ENCODE measurements at places on chromosomes 6 and 20.

- DNase-seq = peak; percentile 32
These were observed 27.9 kb downstream of the SDCBP2 start for GRCh38 chr20:1301031-1301529.

- DNase-seq = no peak
These were observed 23.0 kb downstream of the SLC23A2 start for GRCh38 chr20:4978050-4978918.

DNA sequence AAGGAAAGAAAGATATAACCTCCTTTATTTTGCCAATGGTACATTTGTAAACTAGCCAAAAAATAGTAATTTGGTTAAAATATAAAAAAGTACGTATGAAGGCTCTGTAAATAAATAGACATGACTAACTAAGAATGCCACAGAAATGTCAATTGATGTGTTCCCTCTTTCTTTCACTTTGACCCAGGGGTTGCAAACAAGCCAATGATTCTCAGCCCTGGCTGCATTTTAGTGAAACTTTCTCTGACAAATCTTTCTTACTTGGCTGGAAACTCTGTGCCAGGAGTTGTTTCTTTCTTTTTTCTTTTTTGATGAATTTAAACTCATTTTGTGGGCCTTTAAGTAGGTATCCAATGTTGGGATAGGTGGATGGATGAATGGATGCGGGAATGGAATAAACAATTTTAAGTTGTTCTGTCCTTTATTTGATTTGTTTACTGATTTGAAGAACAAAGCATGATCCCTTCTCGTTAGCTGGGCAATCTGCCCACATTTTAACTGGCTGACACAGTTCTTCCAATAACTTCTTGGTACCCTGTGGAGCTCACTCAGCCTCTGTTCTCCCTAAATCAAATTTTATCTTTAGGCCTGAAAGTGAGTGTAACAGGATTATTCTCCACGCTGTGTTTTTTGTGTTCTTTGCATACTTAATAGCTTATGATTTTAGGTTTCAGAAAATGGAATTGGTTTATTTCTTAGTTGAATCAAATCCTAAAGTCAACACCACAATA, 58.6 kb upstream of the GCLC start:
- no peak for DNase-seq

GRCh38 chr20:7911586-7912330, 28.5 kb downstream of the HAO1 start:
- no peak for DNase-seq

DNA sequence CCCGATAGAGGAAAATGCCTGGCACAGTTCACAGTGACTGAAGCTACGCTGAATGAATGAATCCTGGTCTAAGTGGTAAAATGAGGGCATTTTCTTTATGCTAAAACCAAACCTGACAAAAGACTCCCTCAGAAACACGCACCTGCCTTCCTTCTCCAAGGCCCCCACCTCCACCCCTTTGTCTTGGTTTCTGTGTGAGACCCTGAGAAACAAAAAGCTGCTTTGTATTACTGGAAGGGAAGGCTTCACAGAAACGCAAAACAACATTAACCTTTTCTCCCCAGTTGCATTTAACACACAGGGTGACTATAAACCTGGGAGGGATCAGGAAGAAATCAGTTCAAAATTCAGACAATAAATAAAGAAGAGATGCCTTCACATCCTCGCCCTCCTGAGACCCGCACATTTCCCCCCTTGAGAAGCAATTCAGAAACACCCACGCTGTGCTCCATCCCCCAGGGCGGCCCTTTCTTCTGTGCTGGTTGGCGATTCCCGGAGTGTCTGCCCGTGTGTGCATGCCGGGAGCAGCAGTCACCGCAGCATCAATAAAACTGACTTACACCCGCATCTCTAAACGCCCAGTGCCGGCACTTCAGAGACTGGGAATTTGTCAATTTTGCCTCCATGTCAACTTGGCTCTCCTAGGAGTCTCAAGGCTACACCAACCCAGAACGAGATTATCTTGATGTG, 67.2 kb upstream of the TRAF3IP2 start:
- no peak for DNase-seq

DNA sequence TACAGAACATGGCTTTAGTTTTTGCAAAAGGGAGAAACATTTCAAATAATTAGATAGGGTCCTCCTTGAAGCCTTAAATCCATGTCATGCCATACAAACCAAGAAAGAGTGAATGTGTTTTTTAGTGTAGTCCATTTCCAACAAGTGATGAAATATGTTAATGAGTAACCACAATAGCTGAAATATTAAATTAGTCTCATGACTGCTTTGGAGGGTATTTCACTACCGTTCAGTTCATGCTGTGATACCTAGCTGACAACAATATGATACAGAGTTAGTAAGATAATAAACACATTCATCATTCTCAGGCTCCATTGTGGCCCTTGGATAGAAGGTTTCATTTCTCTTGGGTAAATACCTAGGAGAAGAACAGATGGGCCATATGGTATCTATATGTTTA, 5.8 kb upstream of the ID4 start:
- no peak for DNase-seq

DNA sequence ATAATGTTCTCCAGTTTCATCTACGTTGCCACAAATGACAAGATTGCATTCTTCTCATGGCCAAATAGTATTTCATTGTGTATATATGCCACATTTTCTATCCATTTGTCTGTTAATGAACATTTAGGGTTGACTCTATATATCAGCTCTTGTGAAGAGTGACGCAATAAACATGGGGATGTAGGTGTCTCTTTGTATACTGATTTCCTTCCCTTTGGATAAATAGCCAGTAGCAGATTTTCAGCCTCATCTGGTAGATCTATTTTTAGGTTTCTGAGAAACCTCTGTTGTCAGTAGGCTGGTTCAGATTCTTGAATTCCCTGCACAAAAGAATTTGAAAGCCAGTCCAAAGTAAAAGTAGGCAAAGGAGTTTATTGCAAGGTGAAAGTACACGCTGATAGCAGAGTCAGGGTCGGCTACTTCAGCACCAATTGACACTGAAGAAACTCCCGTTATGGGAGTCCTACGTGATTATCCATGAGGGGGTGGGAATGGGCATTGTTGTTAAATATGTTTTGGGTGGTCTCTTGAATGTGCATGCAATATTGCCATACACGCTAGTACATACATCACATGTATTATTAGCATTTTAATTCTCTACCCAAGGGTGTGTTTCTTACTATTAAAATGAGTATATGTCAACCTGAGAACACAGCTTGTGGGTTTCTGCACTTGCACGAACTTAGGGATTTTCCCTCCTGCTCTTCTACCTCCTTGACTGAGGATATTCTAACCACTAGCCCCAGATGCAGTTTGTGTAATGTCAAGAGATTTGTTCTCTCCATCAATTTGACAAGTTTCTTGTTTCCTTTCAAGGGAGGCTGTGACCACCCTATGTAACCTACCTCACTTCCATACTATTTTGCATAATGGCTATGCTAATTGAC, 14.4 kb upstream of the SLC17A2 start:
- no peak for DNase-seq

GRCh38 chr6:133699741-133700385, 189.1 kb upstream of the TCF21 start:
- DNase-seq = no peak

DNA sequence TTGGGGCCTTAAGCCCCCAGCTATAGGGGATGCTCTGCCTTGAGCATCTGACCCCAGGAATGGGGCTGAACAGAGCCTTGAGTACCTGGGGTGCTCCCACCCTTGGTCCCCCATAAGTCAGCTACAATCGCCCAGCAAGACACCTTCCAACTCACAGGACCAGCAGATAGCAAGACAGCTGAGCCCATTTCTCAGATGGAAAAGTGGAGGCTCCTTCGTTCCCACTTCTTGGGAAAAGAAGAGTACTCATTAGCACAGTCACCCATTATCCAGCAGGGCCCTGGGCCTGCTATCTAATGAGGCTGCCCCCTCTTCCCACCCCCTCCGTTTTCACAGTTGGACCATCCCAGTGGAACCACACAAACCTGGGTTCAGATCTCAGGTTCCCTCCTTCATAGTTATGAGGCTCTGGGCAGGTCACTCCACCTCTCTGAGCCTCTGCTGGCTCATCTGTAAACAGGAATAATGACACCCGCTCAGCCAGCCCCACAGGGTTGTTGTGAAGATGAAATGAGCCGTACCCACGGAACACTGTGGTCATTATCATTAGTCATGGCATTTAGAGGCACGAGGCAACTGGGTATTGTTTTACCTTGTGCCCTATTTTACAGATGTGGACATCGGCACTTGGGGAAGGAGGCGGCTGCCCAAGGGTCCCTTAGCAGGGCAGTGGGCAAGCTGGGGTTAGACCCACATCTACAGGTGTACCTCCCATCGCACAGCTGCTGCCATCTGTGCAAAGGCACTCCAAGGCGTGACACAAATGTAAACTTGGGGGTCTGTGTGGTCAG, 4.5 kb downstream of the LPIN3 start:
- no peak for DNase-seq

DNA sequence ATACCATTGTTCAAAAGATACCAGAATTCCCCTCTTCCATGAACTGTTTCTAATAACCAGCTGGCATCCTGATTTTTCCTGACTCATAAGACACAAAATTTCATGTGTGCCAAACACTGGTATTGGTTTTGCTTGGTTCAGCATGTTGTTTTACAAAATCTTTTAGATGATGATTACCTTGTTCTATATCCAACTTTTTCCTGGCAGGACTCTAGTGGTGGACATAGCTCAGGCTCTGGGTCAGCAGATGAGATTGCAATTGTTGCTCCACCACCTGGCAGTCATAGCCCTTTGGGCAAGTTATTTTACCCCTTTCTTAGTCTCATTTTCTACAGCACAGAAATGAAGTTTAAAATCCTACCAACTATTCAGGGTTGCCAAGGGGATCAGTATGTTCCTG, 6.2 kb downstream of the TRIM38 start:
- DNase-seq = no peak

- DNase-seq = no peak
These were observed 19.9 kb downstream of the EZR start for GRCh38 chr6:158799051-158799792.

- no peak for DNase-seq
These were observed 68.9 kb upstream of the FAM184A start for GRCh38 chr6:119147101-119148053.

DNA sequence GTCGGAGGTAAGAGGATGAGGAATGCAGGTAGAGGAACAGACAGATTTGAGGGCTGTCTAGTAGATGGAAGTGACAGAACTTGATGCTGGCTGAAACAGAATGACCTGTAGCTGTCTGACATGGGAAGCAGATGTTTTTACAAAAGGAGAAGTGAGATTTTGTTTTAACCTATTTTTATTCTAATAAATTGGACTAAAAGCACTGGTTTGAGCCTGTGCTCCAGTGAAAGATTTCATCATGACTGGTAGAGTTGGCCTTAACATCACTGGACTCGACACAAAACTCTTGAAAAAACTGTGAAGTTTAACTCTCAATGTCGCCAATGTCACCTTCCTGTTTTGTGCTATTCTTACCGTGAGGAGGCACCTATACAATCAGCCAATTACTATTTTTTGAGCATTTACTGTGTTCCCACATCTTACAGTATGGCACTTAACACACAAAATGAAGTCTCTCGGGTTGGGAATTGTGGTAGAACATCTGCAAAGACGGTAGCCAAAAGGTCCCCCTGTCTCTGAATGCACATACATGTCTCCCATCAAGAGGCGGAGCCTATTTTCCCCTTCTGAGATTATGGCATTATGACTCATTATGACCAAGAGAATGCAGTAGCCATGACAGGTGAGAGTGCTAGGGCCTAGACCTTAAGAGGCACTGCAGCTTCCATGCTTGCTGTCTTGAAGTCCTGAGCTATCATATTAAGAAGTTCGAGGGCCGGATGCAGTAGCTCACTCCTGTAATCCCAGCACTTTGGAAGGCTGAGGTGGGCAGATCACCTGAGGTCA, 93.2 kb downstream of the FOXF2 start:
- no peak for DNase-seq

DNA sequence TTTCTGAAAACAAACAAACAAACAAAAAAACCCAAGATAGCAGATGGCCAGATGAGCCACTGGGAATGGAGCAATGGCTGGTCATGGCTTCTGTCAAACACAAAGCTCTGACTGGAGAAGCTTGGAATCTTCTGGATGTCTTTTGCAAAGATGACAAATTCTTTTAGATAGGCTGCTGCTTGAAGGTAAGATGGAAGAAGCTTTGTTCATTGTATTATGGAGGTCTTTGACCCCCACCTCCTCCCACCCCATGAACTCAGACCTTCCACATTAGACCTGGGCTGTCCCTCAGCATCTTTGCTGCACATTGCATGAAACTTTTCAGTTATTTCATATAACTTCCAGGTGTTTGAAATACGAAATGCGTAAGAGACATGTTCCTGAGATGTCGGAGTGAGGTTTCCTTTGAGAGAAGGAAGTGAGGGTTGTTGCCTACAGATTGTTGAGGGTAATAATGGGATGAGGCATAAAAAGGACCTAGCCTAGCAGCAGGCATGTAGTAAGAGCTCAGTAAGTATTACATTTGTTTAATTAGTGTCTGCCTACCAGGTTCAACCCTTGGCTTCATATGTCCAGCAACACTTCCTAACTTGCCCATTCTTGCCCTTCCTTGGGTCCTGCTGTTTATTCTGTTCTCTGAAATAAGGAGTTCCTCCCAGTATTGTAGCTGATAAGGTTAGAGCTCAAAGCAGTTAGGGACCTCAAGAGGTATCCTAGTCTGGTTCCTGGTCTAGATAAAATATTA, 51.4 kb upstream of the IER3 start:
- no peak for DNase-seq

- DNase-seq = no peak
These were observed 20.0 kb downstream of the BRPF3 start for GRCh38 chr6:36216559-36216958.

- DNase-seq = no peak
These were observed 284.2 kb downstream of the HACE1 start for GRCh38 chr6:104575536-104575935.

GRCh38 chr20:16014436-16014835, 558.8 kb downstream of the KIF16B start:
- no peak for DNase-seq

DNA sequence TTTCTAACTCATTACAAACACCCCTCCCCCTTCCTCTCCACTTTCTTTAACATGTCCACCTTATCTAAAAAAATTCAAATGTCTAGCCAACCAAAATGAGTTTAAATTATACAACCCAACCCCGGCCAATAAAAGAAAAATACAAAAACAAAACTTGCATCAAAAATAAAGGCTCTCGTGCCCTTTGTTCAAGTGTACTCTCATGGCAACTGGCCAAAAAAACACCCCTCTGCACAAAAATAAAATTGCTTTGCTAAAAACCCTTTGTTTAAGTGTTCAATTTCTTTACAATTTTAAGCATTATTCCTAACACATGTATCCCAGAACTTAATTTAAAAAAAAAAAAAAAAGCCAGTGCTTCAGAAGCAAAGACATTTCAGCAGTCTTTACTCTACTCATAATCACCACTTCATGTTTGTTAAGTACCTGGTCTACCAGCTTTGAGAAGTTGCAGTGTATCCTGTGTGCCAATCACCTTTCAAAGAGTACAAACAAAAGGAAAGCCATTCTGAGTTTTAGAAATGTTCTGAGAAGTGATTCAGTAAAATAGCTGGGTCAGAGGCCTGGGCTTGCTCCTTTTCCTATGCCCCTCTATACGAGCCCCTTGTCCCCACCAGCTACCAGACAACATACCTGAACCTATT, 87.5 kb downstream of the MDN1 start:
- DNase-seq = no peak

GRCh38 chr20:17171746-17172280, 55.0 kb upstream of the PCSK2 start:
- DNase-seq = no peak

All from activated T-helper 1 cell treated with Interleukin-2 at 50 U/mL for 16 hours (primary cell).